Stomach (tissue), 19 donors: ENCODE measurements at places on chromosomes 16 and 17. TPM values are rescaled to one million over a fixed set of nuclear protein-coding genes. Genes with fewer than 3 reads are reported as not detected.

GRCh38 chr17:10729334-10730193 lies at the start of gene TMEM220:
TSS of gene TMEM220 (minus strand) at chr17:10730023. CDS start at chr17:10729851, 172 bp downstream.
- peak; percentile 94 for DNase-seq

DNA sequence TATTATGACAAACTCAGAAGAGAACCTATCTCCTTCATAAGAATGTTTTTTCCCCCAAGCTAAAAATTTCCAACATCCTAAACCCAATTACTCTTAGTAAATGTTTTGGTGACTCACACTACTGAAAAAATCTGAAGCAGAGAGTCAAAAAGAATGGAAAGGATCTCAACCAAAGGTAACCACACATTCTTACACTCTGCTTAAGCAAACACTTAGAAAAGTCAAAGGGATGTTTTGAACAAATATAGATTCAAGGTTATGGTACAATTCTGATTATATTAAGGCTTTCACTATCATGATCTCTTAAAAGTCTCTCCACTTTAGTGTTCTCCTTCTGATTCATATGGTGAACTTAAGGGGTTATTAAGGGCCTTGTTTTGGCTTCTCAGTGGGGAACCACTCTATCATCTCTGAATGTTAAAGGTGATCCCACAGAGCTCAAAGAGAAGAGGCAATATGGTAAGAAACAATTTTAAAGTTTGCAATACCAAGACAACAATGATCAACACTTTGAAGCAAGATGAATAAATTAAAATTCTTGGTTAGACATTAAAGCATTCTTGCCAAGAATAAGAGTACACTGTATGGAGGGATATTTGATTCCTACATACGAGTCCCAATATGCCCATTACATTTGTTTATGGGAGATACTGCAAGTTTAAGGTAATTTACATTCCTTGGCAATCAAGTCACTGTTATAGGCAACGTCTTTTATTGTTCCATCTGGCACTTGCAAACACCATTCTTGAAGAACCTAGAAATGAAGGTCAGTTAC lies 69.2 kb downstream of the CDC27 start:
- no peak for DNase-seq

GRCh38 chr17:545156-545555 lies 169.5 kb downstream of the VPS53 start:
- no peak for DNase-seq

DNA sequence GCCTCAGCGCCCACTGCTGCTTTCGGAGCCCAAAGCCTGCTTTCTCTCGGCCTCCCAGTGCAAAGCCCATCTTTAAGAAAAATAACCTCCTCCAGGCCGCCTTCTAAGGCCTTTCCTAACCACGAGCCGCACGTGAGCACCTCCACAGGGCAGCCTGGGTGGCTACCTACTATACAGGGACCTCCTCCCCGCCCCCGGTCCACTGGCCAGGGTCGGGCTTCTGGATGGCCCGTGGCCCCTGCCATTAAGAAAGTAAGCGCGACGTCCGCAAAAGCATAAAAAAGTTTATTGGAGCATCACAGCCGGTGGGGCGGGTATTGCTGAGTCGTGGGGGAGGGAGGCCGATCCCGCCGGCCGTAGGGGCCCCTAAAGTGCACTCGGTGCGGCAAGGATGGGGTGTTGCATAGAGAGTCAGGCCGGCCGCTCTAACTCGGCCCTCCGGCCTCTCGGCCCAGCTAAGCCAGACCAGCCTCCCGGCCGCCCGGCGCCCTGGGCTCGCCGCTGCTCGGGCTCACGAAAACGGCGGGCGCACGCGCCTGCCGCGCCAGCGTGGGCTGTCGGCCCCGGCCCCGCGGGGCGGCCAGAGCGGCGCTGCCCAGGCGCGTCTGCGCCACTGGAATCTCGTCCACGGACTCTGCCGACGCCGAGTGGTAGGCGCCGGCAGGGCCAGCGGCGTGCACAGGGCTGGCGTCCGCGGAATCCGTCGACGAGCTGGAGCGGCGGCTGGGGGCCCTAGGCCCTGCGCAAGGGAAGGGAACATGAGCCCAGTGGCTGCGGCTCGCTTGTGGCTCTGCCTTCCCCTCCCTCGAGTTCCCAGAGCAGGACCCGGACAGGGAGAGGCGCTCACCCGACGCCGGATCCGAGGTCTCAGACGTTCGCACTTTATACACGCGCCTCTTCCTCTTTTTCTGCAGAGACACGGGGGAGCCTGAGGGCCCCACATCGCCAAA lies 1.1 kb upstream of the TPPP3 start:
- no peak for DNase-seq

DNA sequence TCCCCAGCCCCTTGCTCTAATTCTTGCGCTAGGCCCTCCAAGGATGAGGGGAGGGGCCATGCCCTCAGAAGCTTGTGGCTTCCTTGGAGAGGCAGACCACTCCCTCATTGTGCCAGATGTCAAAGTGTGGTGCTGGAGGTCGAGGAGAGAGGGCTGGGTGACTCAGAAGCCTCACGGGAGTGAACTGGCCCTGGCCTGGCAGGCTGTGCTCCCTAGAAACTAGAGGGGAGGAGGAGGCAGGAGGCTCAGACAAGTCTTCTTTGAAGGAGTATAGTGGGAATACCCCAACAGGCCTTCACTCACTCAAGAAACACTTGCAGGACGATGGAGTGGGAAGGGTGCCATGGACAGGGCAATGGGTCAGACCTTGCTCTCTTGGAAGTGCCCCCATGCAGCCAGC lies 18.5 kb downstream of the ANKRD40 start:
- no peak for DNase-seq

DNA sequence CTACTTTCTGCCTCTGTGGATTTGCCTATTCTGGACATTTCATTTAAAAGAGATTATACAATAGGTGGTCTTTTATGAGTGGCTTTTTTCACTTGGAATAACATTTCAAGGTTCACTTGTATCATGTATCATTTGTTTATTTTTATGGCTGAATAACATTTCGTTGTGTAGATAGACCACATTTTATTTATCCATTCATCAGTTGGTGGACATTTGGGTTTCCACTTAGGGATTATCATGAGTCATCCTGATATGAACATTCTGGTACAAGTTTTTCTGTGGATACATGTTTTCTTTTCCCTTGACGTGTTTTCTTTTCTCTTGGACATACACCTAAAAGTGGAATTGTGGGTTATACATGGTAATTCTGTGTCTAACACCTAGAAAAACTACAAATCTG lies 25.3 kb downstream of the PRSS54 start:
- DNase-seq, result no peak

DNA sequence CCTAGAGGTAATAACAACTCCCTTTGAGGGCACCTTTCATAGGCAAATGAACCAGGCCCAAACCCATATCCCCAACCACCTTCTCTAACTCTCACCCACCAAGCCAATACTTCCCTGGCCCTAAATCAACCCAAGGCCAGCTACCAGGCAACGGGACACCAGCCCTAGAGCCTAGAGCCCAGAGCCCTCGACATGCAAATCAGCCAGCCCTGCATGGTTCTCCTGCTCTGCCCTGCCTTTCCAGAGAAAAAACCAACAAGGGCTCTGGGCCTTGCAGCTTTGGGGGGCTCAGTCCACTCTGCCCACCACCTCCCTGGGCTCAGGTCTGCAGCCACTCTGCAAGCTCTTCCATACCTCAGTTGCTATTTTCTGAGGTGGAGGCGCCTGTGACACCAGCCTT lies 55.0 kb downstream of the PITPNM3 start:
- no peak for DNase-seq

DNA sequence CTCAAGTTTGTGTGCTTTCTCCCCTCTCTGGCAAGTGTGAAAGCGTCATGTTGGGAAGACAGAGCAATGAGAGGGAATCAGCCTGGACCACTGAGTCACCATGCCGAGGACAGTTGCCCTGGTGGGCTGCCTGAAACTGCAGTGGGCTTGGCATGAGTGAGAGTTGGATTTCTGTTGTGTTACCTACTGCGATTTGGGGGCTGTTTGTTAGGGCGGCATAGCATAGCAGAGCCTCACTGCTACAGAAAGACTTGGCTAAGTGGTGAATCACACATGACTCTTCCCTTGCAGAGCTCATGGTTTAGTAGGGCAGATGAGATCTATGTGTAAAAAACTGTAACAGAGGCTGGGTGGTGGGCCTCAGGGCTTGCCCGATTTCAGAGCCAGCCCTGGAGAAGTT lies 324.6 kb downstream of the C16orf95 start:
- DNase-seq, result no peak

- DNase-seq, result peak; percentile 76
These were observed 27.1 kb upstream of the CRYBA1 start for GRCh38 chr17:29219378-29220047.

DNA sequence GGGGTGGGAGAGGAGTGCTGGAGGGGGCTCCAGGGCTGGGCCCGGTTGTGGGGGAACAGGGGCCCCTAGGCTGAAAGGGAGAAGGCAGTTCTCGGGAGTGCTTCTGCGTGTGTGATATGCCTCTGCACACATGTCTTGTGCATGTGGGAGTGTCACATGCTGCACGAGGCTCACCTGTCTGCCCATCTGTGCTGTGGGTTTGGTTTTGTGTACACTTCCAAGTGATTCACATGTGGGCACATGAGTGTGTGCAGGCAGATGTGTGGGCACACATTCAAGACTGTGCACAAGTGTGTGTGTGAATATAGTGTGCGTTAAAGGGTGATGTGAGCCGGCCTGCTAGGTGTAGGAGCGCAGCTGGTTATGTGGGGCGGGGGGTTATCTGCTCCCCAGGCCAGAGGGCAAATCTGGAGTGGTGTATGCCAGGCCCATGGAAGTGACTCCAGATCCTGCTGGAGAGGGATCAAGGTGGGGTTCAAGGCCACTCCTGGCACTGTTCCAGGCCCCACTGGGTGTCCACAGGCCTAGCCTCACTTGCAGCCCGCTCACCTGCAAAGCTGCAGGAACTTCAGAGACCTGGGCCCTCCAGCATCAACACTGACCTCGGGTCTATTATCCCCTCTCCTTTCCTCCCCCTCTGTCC lies 3.8 kb upstream of the BAHCC1 start:
- no peak for DNase-seq

- peak; percentile 21 for DNase-seq
These were observed 29.4 kb downstream of the C16orf87 start for GRCh38 chr16:46801428-46802049.

- no peak for DNase-seq
These were observed 319.5 kb upstream of the CA10 start for GRCh38 chr17:52477824-52478699.

DNA sequence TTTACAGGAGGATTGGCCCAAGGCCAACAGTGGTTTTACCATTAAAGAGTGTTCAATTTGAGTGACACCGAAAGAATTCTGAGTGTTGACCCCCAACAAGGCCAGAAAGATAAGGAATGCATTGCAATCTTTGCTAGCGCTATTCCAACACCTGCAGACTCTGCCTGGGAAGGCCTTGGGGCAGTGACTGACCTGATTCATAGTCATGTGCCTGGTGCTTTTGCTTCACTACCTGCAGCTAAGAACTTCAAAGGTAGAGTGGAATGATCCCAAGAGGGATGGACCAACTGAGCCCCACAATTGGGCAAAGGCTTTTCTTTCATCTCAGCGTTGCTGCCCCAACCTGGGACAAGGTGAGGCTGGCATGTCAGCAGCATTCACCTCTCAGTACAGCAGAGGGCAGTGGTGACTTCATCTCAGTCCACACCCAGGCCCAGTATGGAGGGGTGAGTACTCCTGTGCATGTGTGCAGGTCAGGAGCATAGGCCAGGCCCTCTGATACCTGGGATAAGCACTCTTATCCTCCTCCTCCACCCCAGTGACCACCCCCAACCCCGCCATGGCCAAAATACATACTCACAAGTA lies 149.6 kb upstream of the GNAO1 start:
- DNase-seq, result peak; percentile 63

- peak; percentile 70 for DNase-seq
These were observed 5.3 kb downstream of the RPL13 start for GRCh38 chr16:89565506-89566372.

DNA sequence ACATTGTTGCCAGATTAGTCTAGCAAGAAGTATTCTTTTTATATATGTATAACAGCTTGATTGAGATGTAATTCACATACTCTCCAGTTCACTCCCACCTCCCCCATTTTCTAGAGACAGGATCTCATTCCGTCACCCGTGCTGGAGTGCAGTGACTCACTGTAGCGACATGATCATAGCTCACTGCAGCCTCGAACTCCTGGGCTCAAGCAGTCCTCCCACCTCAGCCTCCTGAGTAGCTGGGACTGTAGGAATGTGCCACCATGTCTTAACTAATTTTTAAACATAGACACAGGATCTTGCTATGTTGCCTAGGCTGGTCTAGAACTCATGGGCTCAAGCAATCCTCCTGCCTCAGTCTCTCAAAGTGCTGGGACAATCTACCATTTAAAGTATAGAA lies 3.3 kb upstream of the RSAD1 start:
- DNase-seq, result no peak

GRCh38 chr17:82752371-82753200 lies 721 bp downstream of the TBCD start:
- DNase-seq, result no peak

- no peak for DNase-seq
These were observed 33.9 kb downstream of the STX8 start for GRCh38 chr17:9541718-9542117.

DNA sequence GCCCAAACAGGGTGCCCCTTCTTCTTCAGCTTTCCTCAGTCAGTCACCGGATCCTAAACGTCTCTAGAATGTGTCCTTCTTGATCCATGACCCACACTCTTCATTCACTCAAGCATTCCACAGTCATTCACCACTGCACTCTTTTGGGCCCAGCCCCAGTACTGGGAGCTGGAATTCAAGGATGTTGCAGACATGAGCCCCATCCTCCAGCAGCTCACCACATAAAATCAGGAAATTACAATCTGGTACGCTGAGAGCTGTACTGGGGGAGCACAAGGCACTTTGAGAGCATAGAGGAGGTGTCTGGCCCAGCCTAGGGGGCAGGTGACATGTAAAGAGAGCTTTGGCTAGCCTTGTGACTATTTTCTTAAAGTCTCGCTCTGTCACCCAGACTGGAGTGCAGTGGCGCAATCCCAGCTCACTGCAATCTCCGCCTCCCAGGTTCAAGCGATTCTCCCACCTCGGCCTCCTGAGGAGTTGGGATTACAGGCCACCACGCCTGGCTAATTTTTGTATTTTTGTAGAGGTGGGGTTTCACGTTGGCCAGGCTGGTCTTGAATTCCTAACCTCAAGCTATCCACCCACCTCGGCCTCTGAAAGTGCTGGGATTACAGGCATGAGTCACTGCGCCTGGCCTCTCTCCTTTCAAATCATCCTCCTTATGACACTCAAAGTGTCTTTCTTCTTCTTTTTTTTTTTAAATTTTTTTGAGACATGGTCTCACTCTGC lies 18.7 kb downstream of the CES4A start:
- no peak for DNase-seq

- DNase-seq, result peak; percentile 62
These were observed 73.3 kb upstream of the MTMR4 start for GRCh38 chr17:58587713-58588117.

- no peak for DNase-seq
These were observed 4.7 kb upstream of the CCL18 start for GRCh38 chr17:36059406-36059805.

- no peak for DNase-seq
These were observed 1.7 kb upstream of the NPB start for GRCh38 chr17:81900181-81900820.

Gene NGFR
- 1.9 TPM for total RNA-seq

Gene STAT5B
- 65.8 TPM for total RNA-seq

Gene CACNG5
- not detected for total RNA-seq

Gene BLTP2
- total RNA-seq, result 114 TPM

Gene TENT4B
- 12.6 TPM for total RNA-seq

Gene SKAP1
- not detected for total RNA-seq

Gene CCL17
- total RNA-seq, result not detected

Gene PRCD
- total RNA-seq, result 0.72 TPM

Gene ENO3
- total RNA-seq, result 1.8 TPM

Gene ICAM2
- total RNA-seq, result 9.9 TPM

Gene CKLF
- 11.7 TPM for total RNA-seq

Gene ADORA2B
- 18.8 TPM for total RNA-seq

Gene HOXB9
- 11.3 TPM for total RNA-seq

Gene UBALD1
- total RNA-seq, result 0.58 TPM
